Esophagus muscularis mucosa (tissue), 4 donors: ENCODE measurements at places on chromosomes 13 and 19.

GRCh38 chr13:50419896-50420295 lies 404.7 kb downstream of the KCNRG start:
- no peak for DNase-seq

- no peak for DNase-seq
Measured at GRCh38 chr19:58009666-58010301, 7.2 kb upstream of the ZNF606 start.

- no peak for DNase-seq
Measured at GRCh38 chr13:89627996-89628395, 1719.5 kb upstream of the MIR17HG start.

GRCh38 chr13:85261757-85262346 lies 537.4 kb downstream of the SLITRK6 start:
- DNase-seq = no peak

DNA sequence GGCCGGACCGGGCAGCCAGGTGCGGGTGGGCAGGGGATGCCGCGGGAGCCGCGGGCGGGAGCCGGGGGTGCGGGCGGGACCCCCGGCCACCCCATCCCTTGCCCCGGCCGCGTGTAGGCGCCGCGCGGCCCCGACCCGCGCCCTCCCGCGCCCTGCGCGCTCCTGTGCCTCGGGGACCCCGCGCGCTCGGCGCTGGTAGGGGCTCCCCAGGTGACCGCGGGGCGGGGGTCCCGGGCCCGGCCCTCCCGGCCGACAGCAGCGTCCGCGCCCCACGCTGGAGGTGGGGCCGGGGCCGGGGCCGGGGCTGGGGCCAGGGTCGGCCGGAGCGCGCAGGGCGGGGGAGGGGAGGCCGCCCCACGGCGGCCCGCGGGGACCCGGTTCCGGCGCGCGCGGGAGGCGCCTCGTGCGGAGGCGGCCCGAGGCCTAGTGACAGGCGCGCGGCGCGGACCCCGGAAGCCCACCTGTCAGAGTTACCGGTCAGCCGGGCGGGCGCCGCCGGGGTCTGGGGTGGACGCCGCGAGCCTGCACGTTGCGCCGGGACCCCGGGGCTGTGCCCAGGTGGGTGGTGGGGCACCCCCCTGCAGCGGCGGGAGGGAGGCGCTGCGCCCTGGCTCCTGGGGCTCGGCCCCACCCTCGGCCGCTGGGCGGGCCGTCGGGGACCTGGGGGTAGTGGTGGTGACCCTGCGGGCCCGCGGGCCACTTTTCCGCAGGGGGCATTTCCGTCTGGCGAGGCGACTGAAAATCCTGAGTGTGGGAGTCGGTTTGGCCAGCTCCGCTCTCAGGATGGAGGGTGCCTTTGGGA lies 518 bp downstream of the TFDP1 start:
- DNase-seq = peak; percentile 72

GRCh38 chr19:41821003-41821735 lies 23.3 kb downstream of the LYPD4 start:
- DNase-seq = no peak

GRCh38 chr13:25447396-25447795 lies 75.6 kb downstream of the ATP8A2 start:
- DNase-seq = no peak

GRCh38 chr13:102401766-102402165 lies at the start of gene FGF14:
FGF14 (minus strand) TSS chr13:102402048.
- no peak for DNase-seq

GRCh38 chr13:108595436-108596274 lies 33.8 kb upstream of the MYO16 start:
- no peak for DNase-seq

GRCh38 chr13:49498206-49498605 lies 2.5 kb downstream of the PHF11 start:
- no peak for DNase-seq

DNA sequence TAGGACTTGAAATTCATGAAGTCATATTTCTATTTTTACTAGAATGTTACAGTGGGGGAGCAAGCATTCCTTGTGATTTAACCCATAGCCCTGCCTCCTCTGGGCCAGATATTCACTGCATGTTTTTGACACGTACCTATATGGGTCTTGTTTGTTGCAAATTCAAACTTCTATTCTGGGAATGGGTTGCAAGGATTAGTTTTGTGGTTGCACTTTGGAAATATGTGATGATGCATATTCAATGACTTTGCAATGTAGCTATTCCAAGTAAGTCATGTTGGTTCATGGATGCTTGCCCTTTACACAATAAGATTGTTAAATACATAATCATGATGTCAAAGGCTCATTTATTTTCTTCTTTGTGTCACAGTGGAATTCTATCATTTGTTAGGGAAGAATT lies 440.8 kb downstream of the TDRD3 start:
- no peak for DNase-seq

DNA sequence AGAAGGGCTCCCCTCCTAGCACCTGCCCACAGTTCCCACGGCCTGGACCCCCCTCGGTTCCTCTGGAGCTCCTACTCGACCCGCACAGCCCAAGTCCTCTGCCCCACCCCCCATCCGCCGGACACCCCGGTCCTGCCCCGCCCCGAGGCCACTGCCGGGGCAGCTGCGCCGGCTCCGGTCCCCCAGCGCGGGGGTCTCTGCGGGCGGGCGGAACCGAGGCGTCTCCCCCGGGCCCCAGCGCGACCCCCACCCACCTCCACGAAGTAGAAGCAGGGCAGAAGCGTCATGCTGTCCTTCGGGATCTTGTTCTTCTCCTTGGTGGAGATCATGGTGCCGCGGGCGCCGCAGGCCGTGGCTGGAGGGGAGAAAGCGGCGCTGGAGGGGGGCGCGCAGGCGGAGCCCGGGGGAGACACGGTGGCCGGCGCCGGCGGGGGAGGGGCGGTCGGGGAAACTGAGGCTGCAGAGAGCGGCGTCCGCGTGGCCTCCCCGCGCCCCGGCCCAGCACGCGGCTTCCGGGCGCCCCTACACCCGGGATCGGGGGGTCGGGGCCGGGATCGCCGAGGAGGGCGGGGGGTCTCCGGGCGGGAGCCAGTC lies 427 bp downstream of the PLPPR3 start:
- no peak for DNase-seq

GRCh38 chr19:42850981-42851717 lies 28.4 kb downstream of the PSG1 start:
- peak; percentile 86 for DNase-seq

DNA sequence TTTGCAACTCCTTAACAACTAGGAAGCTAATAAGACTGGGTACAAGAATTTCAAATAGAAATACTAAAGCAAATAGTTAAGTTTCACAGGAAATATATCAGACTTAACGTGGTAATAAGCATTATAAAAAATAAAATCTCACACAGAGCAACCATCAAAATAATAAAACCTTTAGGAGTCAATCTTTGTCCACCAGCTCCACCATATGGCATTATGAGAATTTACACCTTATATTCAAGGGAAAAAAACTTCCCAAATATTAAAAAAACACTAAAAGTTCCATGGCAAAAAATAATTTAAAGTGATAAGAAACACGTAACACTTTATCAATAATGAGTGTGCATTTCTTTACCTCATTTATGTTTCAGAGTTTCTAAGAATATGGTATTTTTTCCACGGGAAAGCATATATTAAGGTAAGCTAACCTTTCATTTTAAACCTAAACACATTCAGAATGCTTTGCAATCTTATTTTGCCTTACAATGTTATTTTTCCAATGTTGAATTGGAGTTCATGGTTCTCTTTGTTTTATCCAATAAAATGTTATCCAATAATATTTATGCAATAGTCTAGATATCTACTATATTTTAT lies 423.2 kb upstream of the SGCG start:
- no peak for DNase-seq

- no peak for DNase-seq
Measured at GRCh38 chr13:57858376-57858775, 226.8 kb downstream of the PCDH17 start.

- no peak for DNase-seq
Measured at GRCh38 chr13:40186626-40187323, 479.7 kb downstream of the FOXO1 start.

DNA sequence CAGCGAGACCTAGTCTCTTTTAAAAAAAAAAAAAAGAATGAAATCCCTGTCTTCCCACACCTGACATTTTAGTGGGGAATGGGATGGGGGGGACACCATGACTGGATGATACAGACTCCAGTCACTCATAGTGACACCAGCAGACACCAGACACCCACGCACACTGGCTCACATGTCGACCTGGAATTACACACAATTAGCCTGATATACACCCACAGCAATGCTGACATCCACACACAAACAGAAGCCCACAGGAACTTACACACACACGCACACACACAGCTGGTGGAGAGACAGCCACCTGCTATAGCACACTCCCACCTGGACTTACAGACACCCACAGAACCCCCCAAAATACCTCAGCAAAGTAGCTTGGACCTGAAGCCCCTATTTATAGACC lies 8.3 kb upstream of the NANOS3 start:
- DNase-seq = no peak

GRCh38 chr13:96850538-96851145 lies 143.6 kb downstream of the OXGR1 start:
- no peak for DNase-seq

GRCh38 chr19:14577264-14577663 lies 5.4 kb upstream of the NDUFB7 start:
- DNase-seq = no peak

- DNase-seq = no peak
Measured at GRCh38 chr13:28623782-28624706, 34.9 kb upstream of the POMP start.

GRCh38 chr13:39540929-39541605 lies 61.9 kb downstream of the LHFPL6 start:
- no peak for DNase-seq

DNA sequence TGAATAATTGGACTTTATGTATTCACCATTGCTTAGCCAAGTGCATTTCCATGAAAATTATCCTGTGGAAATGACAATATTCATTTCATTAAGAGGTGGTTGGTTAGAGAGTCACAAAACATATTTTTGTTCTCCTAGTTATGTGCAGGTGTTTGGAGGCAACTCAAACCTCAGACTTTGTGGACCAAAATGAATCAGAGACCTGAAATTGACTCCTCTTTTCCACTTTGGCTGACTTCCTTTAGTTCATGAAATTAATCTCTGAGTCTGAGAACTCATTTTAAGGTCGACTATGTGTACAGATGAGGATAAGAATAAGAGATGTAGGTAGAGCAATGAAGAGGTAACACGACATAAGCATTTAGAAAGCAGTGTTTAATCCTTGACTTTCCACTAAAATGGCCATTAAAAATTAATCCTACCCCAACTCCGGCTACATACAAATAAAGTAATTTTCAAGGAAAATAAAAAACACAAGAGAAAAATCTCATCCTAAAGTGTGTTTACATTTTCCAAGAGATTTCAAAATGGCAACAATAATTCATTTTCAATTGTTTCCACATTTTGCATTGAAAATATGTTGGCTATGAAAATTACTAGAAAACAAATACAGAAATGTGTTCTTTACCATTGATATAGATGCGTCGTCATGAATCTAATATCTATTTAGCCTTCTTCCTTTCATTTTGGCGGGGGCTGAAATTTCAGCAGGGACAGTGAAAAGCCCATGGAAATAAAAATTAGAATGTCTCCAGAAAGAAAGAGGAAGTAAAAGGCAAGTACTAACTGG lies 185.4 kb upstream of the CSNK1A1L start:
- no peak for DNase-seq

DNA sequence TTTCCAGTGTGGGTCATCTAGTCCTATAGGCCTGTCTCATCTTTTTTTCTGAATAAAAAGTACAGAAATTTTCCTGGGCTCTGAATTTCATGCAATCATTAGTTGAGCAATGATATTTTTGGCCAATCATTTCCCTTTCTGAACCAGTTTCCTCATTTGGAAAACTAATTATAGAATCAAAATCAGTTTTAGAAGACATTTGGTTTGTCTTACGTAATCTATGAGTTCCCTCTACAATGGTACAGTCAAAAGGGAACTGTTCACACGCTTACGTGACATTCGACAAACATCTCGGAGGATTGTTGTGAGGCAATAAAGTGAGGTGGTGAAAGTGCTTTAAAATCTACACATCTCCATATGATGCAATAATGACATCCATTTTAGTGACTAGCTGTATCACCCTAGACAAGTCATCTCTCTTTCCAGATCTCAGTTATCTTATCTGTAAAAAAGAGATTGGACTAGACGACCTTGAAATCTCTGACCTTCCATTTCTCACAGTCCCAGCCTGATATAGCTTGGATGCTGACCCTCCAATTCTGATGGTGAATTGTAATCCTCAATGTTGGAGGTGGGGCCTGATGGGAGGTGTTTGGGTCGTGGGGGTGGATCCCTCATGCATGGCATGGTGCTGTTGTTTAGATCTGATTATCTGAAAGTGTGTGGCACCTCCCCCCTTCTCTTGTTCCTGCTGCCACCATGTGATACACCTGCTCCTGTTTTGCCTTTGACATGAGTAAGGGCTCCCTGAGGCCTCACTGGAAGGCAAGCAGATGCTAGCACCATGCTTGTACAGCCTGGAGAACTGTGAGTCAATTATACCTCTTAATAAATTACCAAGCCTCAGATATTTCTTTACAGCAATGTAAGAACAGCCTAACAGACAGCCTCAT lies 26.7 kb downstream of the FLT1 start:
- no peak for DNase-seq

DNA sequence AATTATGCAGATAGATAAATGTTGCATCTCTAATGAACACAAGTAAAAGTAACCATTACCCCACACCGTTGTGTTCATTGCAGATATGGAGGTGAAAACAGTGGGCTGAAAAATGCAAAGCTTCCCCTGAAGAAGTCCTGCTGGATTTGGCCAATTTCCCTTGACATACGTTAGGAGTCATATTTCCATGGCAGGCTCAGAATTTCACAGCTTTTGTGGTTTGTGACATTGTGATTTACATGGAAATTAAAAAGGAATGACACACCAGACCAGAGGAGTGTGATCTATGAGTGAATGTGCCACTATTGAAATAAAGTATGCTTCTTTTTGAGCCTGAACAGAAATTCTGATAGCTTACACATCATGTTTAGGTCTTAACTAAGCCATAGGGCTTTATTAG lies 221.1 kb upstream of the TMTC4 start:
- DNase-seq = no peak
